Cortex of kidney (tissue), 1 donor: ENCODE measurements at places on chromosomes 2 and 18.

- DNase-seq, result no peak
These were observed 918 bp downstream of the EIF5B start for GRCh38 chr2:99338029-99338585.

DNA sequence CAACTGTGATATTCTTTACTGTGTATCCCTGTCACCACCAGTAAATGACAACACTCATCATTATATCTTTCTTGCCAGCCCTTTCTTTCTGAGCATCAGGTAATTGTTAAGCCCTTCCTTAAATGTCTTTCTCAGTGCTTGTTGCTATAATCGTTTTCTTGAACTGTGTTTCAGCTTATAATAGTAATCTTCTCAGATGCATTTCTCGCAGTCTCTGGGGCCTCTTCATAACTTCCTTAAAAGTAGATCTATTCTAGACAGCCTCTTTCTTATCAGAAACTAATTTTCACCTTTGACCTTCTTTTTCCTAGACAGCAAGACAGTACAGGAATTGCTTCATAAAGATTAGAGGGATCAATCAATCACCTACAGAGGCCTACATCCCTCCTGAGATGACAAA is 648.1 kb downstream of the CPS1 start:
- DNase-seq, result no peak

DNA sequence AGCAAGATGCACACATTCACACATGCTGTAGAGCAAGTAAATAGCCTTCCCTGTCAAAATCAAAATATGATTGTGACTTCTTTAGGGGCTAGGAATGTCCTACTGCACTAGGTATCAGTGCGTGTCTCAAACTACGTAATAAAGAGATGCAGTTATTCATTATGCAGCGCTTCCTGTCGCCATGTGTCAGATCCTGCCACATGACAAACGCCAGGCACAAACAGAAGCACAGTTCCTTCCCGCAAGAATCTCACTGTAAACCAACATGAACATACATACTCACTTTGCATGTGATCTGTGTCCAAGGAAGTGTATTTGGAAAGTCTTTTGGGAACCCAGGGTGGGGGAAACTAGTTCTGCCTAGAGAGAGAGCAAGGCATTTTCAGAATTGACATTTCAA is 599.9 kb downstream of the RNF144A start:
- DNase-seq, result no peak

DNA sequence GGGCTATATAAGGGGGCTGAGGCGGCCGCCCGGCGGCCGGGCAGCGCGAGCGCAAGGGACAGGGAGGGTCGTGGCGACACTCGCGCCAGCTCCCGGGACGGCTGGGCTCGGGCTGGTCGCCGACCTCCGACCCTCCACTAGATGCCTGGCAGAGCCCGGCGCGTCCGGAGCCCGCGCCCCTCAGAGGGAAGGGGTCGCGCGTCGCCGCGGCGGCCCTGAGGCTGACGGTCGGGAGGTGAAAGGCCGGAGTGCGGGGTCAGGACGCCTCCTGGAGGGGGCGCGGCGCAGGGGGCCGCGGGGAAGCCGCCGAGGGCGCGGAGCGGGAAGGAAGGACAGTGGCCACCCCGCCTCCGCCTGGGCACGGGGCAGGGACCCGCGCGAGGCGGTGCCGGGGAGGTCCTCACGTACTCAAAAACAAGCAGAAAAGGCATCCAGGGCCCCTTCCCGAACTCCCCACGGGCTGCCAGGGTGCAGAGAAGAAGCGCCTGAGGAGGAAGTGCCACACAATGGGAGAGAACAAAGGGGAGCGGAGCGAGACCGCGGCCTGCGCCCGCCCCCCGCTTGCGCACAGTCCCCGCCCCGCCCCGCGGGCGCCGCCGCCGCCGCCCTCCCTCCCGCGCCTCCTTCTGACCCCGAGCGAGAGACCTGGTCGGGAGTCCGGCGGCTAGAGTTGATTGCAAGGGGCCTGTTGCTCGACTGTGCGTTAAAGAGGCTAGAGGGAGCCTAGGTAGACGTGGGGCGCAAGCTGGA is 776 bp upstream of the KLF7 start:
- DNase-seq, result no peak

GRCh38 chr2:57907411-57907810 is 139.2 kb upstream of the VRK2 start:
- DNase-seq, result no peak

GRCh38 chr18:23694637-23695430 is 5.6 kb downstream of the LAMA3 start:
- no peak for DNase-seq

DNA sequence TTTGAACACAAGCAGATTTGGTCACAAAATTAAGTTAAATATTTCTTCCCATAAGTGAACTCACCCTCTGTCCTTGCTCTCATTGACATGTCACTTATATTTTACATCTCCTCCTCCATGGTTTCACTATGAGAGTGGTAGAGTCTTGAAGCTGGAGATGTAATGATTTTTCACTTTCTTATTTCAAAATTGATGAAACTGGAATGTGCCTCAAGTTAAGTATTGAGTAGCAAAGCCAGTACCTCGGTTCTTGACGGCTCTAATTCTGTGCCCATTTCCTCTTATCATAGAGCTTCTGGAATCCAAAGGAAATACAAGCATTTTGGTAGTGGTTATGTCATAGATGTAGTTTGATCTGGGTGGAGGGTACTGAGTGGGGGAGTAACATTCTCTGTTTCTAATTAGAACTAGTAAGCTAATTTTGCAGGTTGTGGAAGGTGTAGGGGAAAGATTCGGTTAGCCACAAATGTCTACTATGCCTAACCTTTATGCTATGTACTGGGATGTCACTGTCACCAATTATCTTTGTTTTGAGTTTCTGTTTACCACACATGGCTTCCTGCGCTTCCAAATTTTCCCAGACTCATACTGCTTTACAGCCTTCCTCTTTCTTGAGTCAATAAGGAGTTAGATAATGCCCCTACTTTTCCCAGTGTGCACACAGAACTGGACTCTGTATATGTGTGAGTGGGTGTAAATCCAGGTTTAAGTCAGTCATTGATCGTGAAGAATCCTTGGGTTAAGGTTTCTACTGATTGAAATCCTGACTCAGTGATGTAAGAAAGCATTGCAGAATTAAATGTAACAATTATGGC is 96.8 kb downstream of the DIS3L2 start:
- DNase-seq, result no peak

DNA sequence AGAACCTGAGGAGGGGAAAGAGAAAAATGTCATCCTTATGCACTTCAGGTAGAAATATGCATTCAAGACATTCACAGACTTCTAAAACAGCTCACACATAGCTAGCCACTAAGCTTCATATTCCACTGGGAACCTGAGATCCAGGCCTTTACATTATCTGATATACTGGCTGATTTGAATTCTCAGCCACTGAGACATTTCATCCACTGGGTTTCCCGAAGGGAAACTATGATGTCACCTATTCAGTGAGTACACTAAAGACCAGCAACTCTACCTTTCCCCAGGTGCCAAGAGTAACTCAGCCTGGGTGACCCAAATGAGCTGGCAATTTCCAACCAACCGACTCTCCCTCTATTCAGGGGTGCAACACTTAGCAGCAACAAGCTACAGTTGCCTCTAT is 21.7 kb upstream of the SP100 start:
- no peak for DNase-seq

DNA sequence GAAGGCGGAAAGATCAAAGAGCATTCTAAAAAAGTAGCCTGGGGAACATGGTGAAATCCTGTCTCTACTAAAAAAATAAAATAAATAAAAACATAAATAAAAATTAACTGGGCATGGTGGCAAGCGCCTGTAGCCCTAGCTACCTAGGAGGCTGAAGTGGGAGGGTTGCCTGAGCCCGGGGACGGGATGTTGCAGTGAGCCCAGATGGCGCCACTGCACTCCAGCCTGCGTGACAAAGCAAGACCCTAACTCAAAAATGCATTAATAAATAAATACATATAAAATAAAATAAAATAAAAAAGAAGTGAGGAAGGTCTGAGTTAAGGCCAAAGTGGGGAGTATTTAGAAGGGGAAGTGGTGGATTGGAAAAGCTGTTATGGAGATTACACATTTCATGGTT is 1.3 kb upstream of the PSMD14 start:
- DNase-seq, result no peak

DNA sequence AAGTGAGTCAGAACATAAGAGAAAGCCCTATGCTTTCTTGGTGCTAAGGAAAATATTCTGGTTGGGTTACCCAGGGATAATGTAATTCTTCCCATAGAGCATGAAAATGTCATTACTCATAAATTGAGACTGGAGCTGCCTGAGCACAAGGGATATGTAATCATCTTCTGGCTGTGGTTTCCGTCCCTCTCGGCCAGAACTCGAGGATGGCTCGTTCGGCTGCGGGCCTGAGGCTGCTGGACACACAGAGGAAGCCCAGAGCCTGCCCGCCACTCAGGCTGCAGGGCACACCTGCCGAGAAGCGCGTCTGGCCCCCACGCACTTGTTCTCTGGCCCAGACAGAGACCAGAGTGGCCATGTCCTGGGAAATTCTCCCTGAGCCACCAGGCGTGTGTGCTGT is 104.9 kb downstream of the ASAP2 start:
- DNase-seq, result no peak

DNA sequence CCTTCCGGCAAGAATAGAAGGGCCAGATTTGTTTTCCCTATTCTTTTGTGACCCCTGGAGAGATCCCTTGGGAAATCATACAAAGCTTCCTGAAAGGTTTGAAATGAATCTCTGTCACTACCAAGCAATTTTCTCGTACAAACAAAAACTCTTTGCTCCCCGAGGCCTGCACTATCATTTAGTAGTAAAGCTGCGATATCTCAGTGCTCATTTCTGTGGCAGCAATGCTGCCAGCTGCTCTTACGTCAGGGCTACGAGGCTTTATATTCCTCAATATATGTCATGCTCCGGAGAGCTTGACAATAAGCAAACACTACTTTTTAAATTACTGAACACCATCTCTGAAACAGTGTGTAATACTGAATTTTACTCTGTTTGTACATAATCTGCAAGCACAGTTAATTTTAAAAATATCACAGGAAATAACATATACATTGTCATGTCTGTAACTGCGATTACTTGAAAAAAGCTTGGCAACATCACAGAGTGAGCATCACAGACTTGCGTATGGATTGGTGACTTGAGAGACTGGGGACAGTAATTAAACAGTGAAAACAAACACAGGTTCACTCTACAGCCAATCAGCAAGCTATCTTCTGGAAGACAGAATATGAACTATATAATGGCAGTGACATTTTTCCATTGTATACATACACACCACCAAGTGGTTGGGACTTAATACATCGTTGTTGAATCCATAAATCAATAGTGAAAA is 403.3 kb upstream of the NETO1 start:
- DNase-seq, result no peak

- DNase-seq, result no peak
These were observed 38.1 kb downstream of the SLC39A10 start for GRCh38 chr2:195695002-195695631.

DNA sequence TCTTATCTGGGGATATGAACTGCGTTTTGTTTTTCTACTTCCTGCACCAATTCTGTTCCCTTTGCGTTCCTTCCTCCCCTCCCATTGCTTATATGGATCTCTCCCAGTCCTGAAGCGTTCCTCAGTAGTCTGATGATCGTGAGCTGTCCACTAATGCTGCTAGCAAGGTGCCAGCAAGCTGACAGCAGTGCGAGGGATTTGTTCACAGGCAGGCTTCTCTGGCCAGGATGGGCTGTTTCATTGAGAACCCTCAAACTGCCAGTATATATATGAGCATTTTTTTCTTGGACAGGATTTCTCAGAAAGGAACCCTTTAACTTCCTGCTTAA is 40.1 kb downstream of the GTF3C3 start:
- DNase-seq, result no peak

DNA sequence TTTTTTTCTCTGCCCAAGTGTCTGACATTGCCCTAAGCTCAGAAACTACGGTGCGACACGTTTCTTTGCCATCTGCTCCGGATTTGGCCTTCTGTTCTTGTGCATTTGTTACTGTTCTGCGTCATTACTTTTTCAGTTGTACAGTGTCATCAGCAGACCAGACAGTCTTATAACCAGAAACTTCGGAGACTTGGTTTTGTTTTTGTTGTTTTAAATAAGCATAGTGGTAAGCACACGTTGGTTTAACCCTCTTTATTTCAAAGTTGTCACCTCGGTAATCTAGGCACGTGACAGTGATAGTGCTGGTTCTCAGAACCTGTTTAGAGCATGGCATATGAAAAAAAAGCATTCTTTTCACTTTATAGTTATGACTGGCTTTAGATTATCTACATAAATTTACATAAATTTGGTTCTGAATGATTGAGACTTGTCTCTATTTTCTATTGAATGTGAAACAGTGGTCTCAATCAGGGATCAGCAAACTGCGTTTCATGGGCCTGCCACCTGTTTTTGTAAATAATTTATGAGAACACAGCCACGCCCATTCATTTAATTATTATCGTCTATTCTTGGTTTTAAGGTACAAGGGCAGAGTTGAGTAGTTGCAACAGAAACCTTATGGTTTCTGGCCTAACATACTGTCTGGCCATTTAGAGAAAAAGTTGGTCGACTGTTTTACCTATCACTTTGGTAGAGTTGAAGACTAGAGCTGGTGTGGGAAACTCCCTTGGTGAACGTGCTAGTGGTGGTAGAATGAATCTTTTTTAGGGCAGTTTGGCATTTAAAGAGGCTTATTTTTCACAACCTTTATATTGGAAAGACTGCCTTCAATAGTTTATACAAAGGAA is 106.5 kb downstream of the ZNF532 start:
- DNase-seq, result no peak

DNA sequence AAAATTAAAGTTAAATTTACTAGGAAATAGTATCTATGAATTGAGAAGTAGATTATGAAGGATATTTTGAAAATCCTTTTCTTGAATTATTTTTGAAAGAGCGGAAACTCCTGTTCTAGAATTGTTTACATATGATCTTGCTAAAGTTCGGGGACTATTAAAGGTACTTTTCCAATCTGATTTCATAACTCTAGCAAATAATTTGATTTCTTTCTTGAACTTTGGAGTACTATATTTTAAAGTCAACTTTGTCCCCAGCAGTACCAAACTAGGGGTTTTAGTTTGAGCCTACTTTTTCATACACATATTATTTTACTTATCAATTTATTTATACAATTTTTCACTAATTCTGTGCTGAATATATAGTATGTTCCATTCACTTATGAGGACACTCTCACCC is 364.7 kb downstream of the FSIP2 start:
- DNase-seq, result no peak

GRCh38 chr2:25808006-25808383 is 70.3 kb downstream of the ASXL2 start:
- no peak for DNase-seq

GRCh38 chr2:37421686-37422085 is 77.3 kb downstream of the QPCT start:
- no peak for DNase-seq
